ENCODE measurements at places on chromosomes 3 and 15.

GRCh38 chr15:51335538-51336410, 2.6 kb downstream of the CYP19A1 start:
- no peak for DNase-seq

DNA sequence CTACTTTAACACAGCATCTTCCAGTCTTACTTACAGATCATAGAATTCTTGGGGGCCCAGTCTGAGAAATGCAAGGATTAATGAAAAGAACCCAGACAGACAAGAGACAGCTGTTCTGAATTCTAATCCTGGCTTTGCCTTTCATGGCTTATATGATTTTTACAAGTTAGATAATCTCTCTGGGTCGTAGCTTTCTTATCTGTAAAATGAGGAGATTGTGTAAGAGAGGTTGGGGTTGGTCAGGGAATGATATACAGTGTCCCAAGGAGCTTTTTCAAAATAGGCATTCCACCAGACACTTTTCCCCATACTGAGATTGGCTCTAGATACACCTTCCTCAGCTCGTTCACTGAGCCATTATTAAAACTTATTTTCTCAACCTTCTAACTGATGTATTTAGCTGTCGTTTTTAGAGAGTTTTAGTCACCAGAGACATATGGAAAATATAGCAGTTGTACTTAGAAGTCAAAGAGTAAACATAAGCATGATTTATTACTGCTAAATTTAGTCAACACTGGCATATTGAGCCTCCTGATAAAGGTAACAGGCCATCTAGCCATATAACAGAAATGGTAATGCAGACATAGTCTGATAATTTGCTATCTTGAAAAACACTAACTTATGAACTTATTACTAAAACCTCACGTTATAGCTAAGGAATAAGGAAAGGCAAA, 163.0 kb upstream of the MLF1 start:
- DNase-seq, result no peak

GRCh38 chr3:43768381-43768973, 77.7 kb downstream of the ABHD5 start:
- DNase-seq, result no peak

GRCh38 chr3:191136347-191136746, 62.7 kb upstream of the OSTN start:
- no peak for DNase-seq

GRCh38 chr15:72865486-72865885, 81.9 kb upstream of the ADPGK start:
- no peak for DNase-seq
